Stimulated activated memory B cell treated with anti-CD40 and anti-IgM and Interleukin-4, amounts not matched to agents 10 μg/mL and 1 μg/mL and 100 μg/mL, for 72 hours (primary cell): ENCODE measurements at places on chromosomes 2 and 18.
A peak's percentile ranks its signal among the peaks of the same experiment; 100 is the strongest.

DNA sequence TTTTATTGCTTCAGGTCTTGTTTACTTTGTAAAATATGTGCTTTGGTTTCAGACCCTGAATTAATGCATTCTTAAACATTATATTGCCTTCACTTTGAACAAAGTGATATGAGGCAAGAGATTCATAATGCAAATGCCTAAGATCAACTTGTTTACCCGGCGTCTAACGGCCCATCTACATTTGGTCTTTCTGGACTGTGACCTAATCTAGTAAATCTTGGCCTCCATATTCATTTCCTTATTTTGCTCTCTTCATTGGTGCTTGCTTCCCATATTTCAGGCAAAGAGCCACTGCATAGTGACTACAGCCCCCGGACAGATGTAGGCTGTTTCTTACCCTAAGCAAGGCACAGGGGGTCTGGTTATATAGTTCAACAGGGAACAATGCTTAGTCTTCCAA lies 53.0 kb upstream of the SLC39A10 start:
- ATAC-seq, result no peak

DNA sequence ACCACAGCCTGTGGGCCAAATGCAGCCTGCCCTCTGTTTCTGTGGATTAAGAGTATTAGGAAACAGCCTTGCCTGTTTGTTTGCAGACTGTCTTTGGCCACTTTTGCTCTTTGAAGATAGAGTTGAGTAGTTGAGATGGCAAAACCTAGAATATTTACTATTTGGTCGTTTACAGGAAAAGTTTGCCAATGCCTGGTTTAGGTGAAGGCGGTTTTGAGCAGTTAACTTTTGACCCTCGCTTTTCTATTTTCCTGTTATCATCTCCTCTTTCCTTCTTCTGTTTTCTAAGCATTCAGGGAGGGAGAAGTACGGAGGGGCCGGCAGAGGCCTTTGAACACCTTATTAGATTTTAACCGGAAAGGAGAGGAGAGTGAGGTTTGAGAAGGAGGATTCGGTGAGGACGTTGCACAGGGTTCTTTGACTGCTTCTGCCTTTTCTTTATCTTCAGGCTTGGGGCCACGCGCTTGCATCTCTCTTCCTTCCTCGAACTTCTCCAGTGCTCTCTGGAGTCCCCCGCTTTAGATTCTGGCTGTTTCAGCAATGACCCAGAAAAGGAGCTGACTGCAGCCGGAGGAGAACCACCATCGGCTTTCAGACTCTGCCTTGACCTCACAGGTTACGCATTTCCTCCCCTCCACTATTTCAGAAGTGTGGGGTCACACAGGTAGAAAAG lies 39.2 kb downstream of the IL1R2 start:
- ATAC-seq, result no peak

- no peak for ATAC-seq
These were observed 135.8 kb downstream of the TCF4 start for GRCh38 chr18:55452123-55452611.

DNA sequence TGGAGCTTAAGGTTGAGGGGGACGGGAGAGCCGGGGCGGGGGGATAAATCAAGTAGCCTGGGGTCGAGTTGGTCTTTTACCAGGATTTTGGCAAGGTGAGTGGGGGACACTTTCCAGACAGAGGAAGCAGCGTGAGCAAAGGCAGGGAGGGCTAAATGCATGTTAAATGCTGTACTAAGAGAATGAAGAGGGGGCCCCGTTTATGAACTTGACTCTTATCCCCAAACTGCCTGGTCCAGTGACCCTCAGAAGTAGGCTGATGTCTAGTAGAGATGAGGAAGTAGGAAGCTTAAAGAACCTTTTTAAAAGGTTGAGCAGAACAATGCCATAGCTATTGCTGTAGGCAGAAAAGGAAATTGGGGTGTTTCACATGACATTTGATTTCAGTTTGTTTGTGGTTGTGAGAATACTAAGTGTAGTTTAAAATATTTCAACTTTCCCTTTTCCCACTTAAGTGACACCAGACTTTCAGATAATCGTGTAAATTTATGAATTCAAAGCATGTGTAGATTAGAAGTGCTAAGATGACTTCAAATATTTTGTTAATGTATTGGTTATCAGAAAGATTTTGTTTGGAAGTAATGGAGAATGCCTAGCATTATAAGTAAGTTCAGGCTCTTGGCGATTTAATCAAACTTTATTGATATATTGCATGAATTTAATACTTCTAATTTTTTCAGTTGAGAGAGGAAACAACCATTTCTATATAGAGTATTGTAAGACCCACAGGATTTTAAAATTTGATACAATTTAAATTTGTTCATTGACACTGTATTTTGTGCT lies 1.8 kb downstream of the REL start:
- ATAC-seq, result peak; percentile 54

- ATAC-seq, result no peak
These were observed 42.2 kb downstream of the CD302 start for GRCh38 chr2:159755788-159756187.

GRCh38 chr2:166784296-166784946 lies 103.9 kb upstream of the XIRP2 start:
- ATAC-seq, result no peak

- ATAC-seq, result no peak
These were observed 43.1 kb downstream of the COX7A2L start for GRCh38 chr2:42317945-42318344.

DNA sequence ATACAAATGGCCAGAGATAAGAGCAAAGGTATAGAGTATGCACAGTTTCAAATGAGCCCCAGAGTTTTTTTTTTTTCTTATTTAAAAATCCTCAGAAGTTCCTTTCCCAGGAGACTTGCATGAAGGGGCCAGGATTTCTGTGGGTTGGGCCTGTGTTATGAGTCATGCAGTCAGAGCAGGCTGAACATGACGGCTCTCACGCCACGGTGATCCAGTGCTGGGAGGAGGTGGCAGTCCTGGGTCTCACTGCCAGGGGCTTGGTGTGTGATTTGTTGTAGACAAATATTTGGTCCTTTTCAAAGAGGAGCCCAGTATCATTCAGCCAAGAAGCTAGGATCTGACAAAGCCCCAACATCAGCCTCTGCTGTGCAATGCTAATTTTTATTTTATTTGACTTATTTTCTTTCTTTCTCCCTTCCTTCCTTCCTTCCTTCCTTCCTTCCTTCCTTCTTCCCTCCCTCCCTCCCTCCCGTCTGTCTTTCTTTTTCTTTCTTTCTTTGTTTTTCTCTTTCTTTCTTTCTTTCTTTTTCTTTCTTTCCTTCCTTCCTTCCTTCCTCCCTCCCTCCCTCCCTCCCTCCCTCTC lies 10.4 kb upstream of the KCNE4 start:
- no peak for ATAC-seq

GRCh38 chr2:119721043-119721442 lies 38.7 kb upstream of the PTPN4 start:
- no peak for ATAC-seq

DNA sequence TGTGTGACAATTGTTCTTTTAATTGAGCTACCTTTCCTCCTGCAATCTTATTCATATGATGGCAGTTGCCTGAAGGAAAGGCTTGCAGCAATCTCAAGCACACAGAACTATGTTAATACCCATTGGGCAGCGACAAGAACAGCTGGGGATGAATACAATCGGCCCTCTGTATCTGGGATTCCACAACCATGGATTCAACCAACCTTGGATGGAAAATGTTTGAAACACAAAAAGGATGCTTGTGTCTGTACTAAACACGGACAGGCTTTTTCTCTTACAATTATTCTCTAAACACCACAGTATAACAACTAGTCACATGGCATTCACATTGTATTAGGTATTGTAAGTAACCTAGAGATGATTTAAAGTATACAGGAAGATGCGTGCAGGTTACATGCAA lies 256.1 kb upstream of the SIX2 start:
- no peak for ATAC-seq

- no peak for ATAC-seq
These were observed 2.4 kb downstream of the WDR43 start for GRCh38 chr2:28896906-28897305.

DNA sequence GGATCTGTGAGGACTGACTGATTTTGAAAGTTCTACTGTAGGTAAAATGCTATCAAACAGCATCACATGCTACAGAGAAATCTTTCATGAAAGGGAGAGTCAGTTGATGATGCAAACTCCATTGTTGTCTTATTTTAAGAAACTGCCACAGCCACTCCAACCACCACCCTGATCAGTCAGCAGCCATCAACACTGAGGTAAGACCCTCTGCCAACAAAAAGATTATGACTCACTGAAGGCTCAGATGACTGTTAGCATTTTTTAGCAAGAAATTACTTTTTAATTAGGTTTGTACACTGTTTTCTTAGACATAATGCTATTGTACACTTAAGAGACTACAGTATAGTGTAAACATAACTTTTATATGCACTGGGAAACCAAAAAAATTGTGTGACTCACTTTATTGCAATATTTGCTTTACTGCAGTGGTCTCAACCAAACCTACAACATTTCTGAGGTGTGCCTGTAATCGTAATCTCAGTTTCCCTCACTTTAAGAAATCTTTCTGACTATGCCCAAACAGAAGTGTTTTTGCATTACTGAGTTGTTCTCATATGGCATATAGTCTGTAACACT lies 42.8 kb downstream of the METTL8 start:
- no peak for ATAC-seq

DNA sequence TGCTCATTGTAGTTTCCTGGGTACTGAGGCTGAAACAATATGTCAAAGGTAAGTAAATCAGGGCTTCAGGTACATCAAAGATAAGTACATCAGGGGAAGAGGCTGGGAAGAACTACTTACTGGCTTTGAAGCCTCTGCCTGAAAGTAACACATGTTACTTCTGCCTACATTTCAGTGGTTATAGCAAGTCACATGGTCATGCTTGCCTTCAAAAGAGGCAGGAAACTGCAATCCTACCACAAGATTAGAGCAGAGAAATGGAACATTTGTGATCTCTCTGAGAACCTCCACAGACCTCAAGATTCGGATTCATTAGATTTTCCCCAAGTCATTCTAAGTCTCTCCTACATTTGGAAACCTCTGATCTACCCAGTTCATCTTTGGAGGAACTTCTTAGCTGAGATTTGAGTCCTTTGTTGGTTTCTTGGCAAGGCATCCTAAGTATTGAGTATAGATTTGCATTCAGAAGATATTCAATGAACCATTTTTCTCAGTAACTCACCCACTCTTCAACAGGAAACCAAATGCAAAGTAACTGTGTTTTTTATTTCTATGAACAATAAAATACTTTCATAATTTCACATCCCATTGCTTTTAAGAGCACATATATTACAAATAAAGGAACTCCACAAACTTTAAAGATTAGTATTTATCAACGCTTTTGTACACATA lies 48.5 kb upstream of the CCDC195 start:
- ATAC-seq, result peak; percentile 90

- peak; percentile 56 for ATAC-seq
These were observed 326.2 kb upstream of the SOX11 start for GRCh38 chr2:5365871-5366461.

GRCh38 chr2:219430633-219431615 lies 3.7 kb upstream of the SPEG start:
- ATAC-seq, result no peak
